ENCODE measurements at places on chromosomes 2 and 18.
A peak's percentile ranks its signal among the peaks of the same experiment; 100 is the strongest.

GRCh38 chr2:19138264-19138825, 220.1 kb downstream of the OSR1 start:
- DNase-seq = no peak

DNA sequence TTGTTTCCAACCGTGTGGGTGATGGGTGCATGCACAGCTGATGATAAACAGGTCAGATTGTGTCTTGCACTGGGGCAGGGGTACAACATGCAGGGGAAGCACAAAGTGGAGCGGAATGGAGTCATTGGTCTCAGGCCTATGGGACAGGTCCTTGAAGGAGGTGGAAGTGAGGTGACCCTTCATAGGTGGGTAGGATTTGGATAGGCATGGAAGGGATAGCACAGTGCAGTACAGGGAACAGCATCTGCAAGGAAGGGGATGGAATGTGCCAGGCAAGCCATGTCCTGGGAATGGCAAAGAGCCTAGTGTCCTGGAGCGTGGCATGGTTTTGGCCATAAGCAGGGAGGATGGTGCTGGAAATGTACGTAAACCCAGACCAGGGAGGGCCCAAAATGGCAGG, 143.9 kb downstream of the CAPN13 start:
- no peak for DNase-seq

- DNase-seq = no peak
Observed at GRCh38 chr2:77873506-77873905, 351.3 kb upstream of the LRRTM4 start.

DNA sequence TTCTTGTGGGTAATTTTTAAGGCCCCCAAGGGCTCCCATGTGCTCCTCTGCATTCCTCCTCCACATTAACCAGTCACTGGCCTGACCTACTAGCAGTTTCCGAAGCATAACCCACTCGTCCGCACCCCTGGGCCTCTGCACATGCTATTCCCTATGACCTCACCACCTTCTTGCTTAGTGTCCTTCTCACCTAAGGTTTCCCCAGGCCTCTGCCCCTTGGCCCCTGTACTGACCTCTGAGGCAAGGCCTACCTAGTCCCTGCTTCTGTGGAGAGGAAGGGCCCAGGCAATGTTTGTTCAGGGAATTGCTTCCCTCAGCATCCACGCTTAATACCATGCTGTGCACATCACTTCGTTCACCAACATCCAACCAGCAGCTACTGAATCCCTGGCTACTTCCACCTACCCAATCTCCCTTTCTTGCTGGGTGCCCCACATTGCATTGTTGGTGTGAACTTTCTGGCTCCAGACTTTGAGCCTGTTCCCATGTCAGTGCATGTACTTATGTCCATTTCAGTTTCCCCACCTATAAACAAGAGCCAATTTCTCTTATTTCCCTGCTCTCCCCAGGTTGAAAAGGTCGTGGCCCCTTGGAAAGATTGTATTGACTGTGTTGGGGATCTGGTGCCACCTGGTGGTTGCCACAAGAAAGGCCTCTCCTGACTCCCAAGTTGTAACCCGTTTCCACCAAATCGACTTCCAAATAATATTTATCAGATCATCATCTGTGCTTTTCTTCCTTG, 19.2 kb upstream of the TMEM177 start:
- DNase-seq = no peak

DNA sequence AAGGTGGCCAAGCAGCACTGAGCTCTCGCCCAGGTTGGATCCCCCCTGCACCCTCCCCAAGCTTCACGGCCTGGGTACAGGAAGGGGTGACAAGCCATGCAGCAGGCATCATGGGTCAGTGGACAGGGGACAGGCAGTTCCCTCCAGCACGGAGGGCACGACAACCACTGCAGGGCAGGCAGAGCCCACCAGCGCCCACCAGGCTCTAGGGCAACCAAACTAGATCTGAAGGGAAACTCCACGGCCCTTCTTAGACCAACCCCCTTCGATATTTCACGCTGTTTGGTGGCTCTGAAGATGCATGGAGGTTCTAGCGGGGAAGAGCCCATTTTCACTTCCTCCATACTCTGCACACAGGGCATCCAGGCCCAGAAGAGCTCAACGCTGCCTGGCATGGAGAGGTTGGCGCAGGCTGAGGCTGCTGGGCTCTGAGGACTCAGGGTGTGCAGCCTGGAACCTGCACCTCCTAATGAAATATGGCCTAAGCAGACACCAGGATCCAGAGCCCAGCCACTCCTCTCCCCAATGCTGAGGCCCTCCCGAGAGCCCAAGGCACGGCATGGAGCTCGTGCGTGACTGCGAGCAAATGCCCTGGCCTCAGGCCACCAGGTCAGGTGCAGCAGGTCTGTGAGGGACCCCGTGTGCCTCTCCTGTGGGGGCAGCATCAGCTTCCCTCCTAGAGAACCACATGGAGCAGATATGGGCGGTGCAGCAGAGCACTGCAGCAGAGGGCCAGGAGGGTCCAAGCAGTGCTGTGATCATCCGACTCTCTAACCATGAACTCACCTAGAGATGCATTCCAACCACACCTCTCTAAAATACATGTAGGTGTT, 8.7 kb upstream of the MTERF4 start:
- DNase-seq = no peak

GRCh38 chr2:224875153-224875552, 159.0 kb upstream of the CCDC195 start:
- DNase-seq = no peak

DNA sequence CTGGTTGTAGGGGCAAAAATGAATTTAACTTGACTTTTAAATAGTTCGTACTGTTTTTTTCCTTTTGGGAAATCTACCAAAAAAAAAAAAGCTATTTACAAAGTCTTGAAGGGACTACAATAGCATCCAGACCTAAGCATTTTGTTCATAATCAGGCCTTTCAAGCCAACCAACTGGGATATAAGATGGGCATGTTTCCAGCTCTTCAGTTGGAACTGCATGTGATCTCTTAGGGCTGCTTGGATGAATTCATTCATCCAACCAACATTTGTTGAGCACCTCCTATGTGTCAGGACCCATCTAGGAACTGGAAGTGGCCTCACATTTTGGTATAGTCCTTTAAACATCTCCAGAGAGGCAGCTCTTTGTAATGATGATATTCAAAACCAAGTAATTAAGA, 98.6 kb downstream of the AAK1 start:
- no peak for DNase-seq

- DNase-seq = no peak
Observed at GRCh38 chr2:20351555-20352229, 1.0 kb upstream of the PUM2 start.

DNA sequence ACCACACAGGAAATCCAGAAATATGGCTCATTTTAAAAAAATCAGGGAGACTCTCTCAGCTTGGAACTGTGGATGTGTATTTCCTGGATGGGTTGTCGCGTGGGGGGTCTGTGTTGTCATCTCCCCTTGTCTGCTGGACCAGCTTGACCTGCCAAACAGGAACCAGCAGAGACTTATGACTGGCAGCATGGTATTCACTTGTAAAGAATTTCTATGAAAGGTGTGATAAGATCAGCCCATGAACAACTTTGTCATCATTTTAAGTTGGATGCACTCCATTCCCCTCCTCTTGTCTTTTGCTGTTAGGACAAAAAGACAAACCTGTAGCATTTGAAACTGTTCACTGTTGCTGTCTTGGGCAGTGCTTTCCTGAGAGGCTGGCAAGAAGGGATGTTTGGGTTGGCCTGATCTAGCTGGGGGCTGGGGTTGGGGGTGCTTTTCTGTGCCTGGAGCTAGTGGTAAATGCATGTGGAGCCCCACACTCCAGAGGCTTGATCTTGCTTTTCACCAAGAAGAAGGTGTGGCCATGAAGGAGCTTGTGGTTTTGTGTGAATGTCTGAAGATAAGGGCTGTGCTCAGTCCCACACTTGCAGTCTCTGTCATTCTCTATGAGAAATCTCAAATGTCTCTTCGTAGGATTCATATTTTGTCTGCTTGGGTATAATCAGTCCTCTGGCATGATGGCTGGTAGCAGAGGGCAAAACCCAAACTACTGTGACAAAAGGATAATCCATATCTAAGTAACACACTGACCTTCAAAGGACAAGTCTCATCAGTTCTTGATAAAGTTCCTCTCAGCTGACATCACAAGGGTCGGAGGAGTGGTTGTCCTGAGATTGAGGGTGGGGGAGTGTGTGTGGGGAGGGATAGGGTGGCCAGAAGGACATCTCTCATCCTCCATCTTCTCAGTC, 39.0 kb downstream of the RALB start:
- no peak for DNase-seq

DNA sequence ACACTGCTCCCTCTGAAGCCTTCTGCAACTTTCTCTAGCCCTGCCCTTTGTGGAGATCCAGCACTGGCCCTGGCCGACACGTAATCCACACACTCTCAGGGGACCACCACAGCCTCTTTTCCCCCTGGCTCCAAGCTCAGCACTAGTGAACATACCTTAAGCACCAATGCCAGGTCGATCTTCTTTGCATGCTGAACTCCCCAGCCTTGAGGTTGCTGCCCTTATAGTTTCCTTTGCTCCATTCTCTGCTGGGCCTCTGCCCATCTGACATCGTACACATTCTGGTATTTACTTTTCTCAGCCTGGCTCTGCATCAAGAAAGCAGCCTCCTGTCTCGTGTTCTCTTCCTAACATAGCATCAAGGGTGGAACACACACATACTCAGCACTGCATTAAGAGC, 361.5 kb downstream of the LPIN1 start:
- no peak for DNase-seq

DNA sequence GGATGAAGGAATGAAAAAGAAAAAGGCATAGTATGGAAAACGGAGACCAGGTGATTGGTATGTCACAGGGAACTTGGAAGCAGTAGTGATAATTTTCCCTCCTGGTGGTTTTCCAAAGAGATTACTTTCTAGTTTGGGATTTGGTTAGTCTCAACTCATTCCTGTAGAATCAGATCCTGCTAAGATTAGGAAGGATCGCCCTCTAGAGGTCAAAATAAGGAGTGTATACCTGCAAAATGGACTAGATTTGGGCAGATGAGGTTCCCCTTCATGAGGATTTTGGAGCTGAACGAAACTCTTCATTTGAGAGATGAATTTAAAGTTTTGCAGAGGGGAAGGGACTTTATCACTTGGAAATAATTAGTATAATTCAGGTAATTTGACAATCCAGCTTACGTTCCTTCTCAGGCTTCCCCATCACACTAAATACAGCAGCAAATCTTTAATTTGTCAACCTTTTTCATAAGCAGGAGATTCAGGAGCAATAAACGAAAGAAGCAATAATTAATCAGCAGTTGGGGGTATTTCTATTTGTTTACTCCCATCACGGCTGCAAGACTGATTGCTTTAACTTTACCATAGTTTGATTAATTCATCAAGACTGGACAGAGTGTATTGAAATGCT, 65.2 kb downstream of the CCDC195 start:
- DNase-seq = peak; percentile 23

DNA sequence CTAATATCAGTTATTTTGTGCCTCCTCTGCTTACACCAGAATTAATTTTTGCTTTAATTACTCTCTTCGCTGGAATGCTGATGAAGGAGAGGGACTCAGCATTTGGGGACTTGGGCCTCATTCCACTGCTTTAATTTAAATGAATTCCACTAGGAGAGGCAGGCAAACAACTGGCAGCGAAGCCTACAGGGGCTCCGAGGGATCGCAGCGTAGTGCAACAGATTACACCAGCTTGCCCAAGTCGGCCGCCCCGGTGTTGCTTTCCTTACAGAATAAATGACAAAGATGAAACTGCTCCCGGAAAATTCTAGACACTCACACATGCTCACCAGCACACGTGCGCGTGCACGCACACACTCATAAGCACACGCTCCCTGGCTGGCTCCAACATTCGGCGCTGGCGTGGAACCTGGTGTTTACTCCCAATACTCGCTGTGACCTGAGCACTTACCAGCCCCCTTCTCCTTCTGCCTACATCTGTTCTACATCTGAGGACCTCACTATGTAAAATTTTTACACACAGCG, 175.4 kb downstream of the ZNF521 start:
- DNase-seq = no peak

DNA sequence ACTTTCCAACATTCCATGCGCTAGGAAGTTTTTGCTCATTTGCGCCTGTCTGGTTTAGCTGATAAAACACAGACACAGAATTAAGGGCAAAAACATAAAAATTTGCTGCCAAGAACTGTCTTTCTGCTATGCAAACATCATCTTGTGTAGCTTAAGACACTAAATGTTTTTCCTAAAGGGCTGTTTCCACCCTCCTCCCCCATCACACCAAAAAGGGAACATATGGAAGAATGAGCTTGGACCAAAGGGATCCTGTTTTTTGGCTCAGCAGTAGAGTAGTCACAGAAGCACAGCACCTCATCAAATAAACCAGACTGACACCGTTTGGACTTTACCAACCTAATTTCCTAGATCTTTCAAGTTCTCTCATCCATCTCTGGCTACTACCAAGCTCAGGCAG, 210.1 kb downstream of the ZNF521 start:
- DNase-seq = no peak

DNA sequence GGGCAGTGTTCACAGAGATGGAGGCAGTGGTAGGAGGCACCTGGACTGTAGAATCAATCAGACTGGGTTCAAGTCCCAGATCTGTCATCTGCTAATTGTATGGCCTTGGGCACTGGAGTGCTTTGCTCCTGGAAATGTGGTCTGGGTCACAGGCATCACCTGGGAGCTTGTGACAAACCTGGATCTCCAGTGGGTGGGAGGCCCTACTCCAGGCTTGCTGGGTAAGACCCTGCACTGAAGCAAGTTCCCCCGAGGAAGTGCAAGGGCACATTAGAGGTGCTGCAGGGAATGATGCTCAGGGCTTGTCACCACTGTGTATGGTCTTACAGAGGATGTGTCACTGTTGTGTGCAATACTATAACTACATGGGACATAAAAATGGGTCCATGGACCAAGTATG, 220.5 kb upstream of the ID2 start:
- DNase-seq = no peak

- DNase-seq = no peak
Observed at GRCh38 chr2:173653432-173653805, 298.7 kb downstream of the CDCA7 start.

DNA sequence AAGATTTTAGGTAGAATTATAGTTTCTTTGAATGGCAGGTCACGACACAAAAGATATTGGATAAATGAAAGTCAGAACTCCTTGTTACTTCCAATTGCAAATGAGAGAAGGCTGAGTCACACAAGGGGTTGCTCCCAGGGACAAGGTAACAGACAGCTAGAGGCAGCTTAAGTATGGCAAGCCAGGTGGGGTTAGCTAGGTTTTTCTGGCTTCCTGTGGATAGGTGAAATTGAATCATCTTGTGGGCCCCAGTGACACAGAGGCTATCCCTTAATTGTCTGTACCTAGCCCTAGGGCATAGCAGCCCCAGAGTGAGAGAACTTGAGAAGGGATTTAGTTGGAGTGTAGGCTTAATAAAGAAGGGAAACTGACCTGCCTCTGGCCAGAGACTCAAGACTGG, 407.7 kb upstream of the SLC8A1 start:
- no peak for DNase-seq

GRCh38 chr18:67232991-67233390, 283.5 kb downstream of the DSEL start:
- DNase-seq = no peak

- DNase-seq = no peak
Observed at GRCh38 chr18:34126121-34126520, 98.6 kb downstream of the NOL4 start.

DNA sequence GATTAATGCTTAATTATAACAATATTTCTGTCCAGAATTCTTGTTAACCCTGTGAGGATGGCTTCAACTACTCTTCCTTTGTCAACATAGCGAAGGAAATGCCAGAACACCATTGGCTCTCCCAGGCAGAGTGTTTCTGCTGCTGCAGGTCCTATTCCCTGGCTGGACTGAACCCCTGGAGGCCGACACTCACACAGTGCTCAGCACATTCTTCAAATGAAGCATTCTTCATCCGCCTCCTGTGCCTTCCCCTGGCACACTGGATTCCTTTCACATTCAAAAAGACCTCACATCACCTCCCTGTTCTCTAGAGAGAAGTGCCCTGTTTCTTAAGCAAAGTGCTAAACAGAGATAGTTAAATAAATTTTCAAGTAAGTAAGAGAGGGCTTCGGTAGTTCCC, 187.3 kb upstream of the MSH6 start:
- DNase-seq = no peak

Data from amniotic stem cell (primary cell).